Stimulated activated CD8-positive, alpha-beta memory T cell treated with anti-CD3 and anti-CD28 coated beads, Interleukin-4, amount 100 ng/mL, for 48 hours (primary cell): ENCODE measurements at places on chromosomes 7 and 10.

GRCh38 chr7:30616318-30616717, 21.6 kb downstream of the GARS1 start:
- DNase-seq: no peak

DNA sequence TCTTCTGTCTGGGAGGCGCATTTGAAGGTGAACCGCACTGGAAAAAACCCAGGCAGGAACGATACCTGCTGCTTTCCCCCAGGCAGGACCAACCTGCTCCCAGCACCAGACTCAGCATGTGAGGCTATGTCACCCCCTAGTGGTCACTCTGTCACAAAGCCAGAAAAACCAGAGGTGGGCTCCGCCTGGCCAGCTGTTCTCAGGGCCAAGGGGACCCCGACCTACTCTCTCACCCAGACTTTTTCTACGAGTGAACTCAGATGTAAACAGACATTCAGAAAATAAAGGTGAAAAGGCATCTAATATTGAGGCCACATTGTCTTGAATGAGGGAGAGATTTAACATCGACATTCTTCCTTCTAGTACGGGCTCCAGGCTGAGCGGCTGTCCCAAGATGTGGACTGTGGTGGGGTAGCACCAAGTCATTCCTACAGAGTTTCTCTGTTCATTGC, 117.3 kb downstream of the PRKAG2 start:
- DNase-seq: peak; percentile 73

GRCh38 chr10:12781976-12782375, 219.5 kb downstream of the CCDC3 start:
- DNase-seq: no peak

DNA sequence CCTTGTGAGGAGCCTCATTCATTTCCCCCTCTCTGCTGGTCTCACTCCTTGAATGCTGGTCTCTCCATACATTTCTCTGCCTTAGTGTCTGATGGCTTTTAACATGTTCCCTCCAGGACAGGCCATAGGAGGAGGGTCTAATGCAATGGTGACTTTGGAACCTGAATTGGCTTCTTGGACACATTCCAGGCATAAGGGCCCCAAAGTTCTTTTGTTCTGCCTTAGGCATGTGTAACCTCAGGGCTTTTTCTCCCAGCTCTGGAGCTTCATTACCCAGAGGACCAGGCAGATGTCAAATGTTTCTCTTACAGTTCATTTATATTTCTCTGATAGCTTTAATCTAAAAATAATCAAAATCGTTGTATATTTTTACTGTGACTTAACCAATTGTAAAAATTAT, 162.6 kb downstream of the SDK1 start:
- DNase-seq: no peak

GRCh38 chr7:149286811-149287400, 24.9 kb downstream of the ZNF783 start:
- no peak for DNase-seq

- DNase-seq: no peak
Measured at GRCh38 chr7:135514856-135515255, 5.0 kb upstream of the CNOT4 start.

DNA sequence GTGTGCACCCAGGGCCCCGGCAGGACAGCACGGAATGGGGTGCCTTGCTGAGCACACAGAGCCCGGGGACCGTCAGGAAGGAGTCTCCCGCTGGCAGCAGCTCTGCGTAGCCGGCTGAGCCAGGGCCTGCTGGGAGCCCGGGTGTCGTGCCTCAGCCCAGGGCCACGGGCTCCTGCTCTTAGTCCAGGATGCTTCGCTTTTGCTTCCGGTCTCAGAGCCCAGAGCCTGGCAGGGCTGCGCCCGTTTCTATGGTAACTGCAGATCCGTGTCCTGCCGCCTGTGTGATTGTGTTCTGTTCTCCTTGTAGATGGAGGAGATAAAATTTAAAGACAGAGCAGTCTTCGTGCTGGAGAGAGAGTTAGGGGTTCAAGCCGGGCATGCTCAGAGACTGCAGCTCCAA, 53.7 kb upstream of the DPYSL4 start:
- DNase-seq: no peak

GRCh38 chr10:36171953-36172940, 530.2 kb upstream of the FZD8 start:
- DNase-seq: no peak

GRCh38 chr10:132607491-132607890, 69.9 kb downstream of the INPP5A start:
- no peak for DNase-seq

DNA sequence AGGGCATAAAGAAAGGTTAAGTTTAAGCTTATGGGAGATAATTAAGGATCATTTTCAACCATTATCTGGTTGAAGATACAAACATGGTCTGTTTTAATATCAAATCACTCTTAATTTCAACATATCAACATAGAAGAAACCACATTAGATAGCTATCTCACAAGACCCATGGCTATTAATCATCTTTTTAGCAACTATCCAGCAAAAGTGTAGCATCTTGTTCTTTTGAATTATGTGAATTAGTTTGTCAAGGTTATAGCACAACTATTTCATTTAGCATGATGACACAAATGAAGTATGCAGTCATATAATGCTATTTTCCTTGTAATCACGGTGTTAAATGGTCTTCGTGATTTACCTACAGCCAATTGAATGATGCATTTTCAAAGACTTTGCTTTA, 58.9 kb upstream of the PPP1R9A start:
- no peak for DNase-seq

DNA sequence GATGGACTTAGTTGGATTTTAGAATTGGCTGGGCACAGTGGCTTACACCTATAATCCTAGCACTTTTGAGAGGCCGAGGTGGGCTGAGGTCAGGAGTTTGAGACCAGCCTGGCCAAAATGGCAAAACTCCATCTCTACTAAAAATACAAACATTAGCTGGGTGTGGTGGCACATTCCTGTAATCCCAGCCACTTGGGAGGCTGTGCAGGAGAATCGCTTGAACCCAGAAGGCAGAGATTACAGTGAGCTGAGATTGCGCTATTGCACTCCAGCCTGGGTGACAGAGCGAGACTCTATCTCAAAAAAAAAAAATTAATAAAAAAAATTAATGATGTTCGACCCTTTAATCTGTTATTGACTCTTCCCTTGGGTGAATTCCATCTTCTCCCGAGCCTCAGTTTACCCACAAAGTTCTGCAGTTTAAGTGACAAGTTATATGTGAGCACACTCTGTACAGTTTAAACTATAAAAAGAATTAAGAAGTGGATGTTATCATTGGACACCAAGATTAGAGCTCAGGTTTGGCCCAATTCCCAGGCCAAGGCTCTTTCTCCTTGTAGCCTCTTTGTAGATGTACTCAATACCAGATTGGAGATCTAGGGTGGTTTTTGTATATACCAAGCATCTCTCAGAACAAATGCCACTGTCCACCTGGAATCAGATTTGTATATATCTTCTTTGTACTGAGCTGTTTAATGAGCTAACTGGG, 15.0 kb downstream of the KAT6B start:
- no peak for DNase-seq

GRCh38 chr7:64908358-64908757, 5.3 kb downstream of the ZNF273 start:
- DNase-seq: no peak

DNA sequence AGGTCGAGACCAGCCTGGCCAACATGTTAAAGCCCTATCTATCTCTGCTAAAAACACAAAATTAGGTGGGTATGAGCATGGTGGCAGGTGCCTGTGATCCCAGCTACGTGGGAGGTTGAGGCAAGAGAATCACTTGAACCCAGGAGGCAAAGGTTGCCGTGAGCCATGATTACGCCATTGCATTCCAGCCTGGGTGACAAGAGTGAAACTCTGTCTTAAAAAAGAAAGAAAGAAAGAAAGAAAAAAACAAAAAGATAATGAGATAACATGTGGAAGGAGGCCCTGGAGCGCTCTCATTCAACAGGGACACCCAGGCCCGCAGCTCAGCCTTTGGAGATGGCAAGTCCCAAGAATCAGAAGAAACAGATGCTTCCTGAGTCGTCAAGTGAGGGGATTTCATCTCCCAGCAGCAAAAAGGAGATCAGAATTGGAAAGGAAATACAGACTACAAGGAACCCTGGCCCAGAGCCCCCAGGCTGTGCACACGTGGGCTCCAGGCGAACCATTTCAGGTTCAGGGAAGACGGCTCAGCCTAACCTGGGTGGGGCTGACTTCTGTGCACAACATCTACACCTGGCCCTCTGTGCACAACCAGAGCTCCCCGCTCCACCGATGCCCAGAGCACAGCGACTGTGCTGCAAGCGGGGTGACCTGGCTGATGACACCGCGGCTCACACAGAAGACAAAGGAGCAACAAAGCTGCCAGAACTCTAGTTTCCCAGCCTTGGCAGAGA, 33.3 kb downstream of the GNA12 start:
- DNase-seq: no peak

GRCh38 chr7:151062111-151062398, 2.7 kb downstream of the SLC4A2 start:
- no peak for DNase-seq

DNA sequence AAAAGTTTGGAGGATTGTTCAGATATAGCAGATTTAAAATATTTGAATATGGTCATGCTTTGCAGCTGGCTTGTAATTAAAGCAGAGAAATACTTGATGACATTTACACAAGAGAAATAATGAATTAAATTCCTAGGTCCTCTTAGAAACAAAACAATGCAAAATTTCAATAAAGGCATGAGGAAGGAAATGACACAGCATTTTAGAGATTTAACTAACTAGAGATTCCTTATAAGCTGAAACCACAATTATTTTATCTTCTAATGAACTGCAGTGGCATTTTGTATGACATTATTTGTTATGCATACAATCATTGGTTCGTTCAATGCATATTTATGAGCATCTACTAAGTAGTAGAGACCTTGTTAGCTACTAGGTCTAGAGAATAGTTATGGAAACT, 490.9 kb downstream of the ZWINT start:
- DNase-seq: no peak
